AG10803 (cell line): ENCODE measurements at places on chromosomes 5 and 9.

DNA sequence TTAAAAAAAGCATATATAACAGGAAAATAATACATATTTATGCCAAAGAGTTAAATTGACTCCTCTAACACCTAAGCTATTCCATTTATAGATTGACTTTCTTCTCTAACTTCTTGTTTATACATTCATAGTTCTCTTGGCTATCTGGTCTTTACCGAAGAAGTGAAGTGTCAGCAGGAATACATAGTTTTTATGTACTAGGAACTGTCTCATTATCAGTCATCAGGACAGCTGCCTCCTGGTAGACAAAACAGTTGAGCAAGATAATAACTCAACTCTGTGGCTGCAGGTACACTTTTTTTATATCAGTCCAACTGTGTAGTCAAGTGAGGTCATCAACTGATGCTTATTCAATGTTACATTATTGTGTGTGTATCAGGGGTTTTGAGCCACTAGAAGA is 1436.0 kb upstream of the NUDT12 start:
- no peak for DNase-seq

GRCh38 chr5:120365656-120366446 is 98.2 kb upstream of the PRR16 start:
- DNase-seq, result no peak

- DNase-seq, result no peak
Measured at GRCh38 chr5:83407931-83408330, 63.6 kb upstream of the VCAN start.

GRCh38 chr5:151095341-151096000 is 14.6 kb upstream of the TNIP1 start:
- DNase-seq, result peak; percentile 51

GRCh38 chr5:126811515-126812198 is 34.7 kb downstream of the LMNB1 start:
- peak; percentile 31 for DNase-seq

DNA sequence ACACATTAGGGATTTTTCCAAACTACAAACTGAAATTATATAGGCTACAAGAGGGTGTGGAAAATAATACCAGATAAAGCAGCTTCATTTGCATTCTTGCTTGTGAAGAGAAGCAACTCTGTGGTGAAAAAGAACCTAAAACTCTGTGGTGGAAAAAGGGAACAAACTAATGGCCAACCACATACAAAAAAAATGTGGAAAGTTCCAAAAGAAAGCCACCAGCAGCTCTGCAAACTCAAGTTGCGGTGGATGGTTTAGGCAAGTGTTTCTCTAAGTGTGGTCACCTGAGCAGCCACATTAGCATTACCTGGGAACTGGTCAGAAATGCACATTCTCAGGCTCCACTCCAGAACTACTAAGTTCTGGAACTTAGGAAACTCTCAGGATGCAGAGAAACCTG is 586.4 kb downstream of the ACTL7B start:
- DNase-seq, result no peak

GRCh38 chr9:98994172-98995058 is 50.7 kb downstream of the COL15A1 start:
- DNase-seq, result peak; percentile 42

- DNase-seq, result peak; percentile 91
Measured at GRCh38 chr9:15086778-15087324, 176.6 kb upstream of the FREM1 start.

- no peak for DNase-seq
Measured at GRCh38 chr9:125095821-125096443, 47.4 kb downstream of the SCAI start.

DNA sequence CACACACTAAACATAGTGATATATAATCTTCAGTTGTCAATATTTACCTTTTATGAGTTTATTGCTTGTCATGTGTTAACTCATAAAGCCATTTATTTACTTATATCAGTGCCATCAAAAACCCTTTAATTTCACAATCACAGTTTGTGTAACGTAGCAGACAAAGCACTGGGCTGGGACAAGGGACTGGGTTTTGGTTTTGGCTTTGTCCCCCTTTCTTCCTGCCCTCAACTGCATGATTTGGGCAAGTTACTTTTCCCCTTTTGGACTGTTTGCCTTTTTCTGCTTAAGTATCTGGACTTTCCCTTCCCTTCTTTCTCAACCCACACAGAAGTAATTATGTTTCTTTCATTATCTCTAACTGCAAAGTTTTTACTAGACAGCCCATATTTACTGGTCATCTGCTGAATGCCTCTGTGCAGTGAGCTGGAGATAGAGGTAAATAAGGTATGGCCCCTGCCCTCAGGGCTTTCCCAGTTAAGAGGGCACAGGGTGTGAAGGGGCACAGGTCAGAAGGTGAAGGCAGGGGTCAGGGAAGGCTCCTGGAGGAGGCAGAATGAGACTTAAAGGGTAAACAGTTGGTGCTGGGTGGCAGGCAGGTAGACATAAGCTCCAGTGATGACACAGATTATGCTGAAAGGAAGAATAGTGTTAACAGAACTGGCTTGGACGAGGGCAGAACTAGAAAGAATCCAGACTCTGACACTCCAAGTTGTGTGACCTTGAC is 14.8 kb upstream of the NR3C1 start:
- DNase-seq, result no peak

DNA sequence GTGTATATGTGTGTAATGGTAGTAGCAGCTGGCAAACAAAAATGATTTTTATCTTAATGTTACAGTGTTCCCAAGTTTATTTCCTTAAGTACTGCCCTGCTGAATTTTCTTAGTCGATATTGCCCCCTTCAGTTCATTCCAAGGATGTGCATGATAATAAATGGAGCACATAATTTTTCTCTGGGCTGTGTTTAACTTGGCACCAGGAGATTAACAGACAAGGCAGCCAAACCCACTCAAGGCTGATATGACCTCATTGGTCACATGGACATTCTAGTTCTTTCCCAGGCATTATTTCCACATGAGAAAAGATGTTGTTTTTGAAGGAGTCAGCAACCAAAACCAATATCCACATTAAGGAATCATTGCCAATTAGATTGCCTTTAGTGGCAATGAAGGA is 61.8 kb downstream of the COX7C start:
- DNase-seq, result peak; percentile 67

GRCh38 chr9:5549658-5550650 is 39.6 kb downstream of the PDCD1LG2 start:
- DNase-seq, result peak; percentile 59

GRCh38 chr9:33164138-33164809 is 2.9 kb downstream of the B4GALT1 start:
- DNase-seq, result no peak

DNA sequence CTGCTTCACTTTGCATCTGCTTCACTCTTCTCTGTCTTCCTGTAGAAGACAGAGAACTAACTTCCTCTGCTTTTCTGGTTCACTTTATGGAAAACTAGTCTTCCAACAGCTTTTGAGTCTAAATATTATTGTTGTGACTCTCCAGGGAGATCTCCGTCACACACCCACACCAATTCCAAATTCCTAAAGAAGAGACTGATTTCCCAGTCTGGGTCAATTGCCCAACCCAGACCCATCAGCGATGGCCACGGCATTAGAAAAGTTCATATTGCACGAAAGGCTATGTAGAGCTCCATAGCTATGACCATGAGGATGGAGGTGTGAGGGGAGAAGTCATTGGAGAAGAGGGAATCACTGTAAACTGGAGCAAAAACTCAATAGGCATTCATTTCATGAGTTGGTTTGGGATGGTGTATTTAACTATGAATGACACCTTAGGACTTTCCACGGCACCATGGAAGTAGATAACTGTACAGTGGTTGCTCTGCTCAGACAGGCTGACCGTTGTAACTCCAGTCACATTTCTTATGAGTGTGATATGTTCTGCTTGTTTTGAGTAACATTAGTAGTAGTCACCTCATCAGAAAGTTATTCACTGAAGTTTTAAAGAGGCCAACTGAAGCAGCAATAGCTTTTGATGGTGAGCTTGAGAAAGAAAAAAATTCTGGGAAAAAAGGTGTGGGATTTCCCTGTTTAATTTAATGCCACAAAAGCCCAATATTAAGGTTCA is 78.1 kb upstream of the MAMDC2 start:
- no peak for DNase-seq

DNA sequence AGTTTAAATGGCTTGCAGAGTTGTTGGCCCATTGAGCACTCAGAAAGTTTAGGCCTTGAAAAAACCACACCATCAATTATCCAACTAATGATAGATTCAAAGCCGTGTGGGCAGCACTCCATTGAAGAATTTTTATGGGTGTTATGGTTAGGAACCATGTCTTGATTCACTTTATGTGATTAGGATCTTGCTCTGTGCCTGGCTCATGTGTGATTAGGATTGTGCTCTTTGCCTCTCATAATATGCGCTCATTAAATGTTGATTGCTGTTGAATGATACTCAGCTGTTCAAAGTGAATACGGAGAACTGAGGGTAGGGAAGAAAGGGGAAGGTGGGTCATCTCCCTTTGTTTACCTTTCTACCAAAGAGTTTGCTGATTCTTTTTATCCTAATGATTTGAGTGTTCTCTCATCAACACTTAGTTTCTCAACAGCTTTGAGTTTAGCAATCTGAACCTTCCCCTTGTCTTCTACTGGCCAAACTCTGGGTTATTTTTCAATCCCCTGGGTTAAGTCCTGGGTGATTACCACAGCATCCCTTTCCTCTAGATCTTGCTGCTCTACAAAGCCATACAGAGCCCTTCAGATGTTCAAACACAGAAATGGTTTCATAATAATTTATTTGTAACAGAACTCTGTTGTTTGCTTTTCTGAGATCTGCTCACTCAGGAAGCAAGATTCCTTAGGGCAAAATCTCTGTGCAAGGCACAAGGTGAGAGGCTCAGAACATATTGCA is 668.8 kb upstream of the RGMB start:
- DNase-seq, result no peak

DNA sequence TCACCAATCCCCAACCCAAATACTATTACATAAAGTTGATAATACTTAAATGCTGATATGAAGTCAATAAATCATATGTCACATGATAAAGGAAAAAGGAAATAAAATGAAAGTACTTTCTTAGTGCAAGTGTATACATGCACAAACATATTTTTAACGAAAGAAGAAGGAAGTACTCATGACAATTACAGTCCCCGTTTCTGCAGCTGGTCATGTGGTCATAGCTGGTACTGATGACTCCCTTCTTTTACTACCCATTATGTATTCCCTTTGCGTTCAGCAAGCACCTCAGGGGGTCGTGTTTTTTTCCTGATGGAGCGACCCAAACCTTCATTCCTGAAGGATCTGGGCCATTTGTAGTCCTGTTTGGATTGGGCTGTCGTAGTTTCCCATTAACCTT is 27.3 kb downstream of the CENPP start:
- DNase-seq, result no peak

- DNase-seq, result no peak
Measured at GRCh38 chr9:87776481-87777379, 50.8 kb downstream of the CTSL start.

DNA sequence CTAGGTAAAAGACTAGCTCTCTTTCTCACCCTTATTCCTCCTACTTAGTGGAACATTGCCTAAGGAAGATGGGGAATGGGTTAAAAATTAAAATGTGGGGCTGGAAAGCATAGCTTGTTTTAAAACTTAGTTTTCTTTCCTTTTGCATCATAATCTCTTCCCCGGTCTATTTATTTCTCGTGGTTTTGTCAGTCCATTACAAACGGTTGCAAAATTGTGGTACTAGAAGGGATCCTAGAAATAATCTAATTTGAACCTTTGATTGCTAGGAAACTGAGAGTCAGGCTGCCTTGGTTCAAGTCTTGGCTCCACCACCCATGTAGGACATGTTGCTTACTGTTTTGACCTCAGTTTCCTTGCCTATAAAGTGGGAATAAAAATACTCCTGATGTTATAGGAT is 1.3 kb downstream of the IL31RA start:
- peak; percentile 5 for DNase-seq

- DNase-seq, result no peak
Measured at GRCh38 chr5:126056352-126056751, 366.9 kb upstream of the GRAMD2B start.

GRCh38 chr9:123027517-123027916 is 6.0 kb upstream of the GPR21 start:
- no peak for DNase-seq

- DNase-seq, result no peak
Measured at GRCh38 chr9:133116346-133117231, 4.5 kb downstream of the RALGDS start.

DNA sequence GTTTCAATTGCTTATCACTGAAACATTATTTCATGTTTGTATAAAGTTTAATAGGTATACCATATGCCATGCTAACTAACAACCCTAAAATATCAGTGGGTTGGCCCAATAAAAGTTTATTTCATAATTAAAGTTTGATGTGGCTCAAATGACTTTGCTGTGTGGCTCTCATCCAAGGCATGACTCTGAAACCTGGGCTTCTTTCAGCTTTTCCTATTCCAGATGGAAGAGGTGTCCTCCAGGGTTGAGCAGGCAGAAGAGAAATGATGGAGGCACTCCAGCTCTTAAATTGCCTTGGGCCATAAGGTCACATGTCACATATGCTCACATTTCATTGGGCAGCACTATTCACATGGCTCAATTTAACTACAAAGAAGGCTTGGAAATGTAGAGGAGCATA is 101.9 kb downstream of the MACIR start:
- no peak for DNase-seq

- no peak for DNase-seq
Measured at GRCh38 chr9:6051511-6051950, 36.1 kb upstream of the RANBP6 start.

DNA sequence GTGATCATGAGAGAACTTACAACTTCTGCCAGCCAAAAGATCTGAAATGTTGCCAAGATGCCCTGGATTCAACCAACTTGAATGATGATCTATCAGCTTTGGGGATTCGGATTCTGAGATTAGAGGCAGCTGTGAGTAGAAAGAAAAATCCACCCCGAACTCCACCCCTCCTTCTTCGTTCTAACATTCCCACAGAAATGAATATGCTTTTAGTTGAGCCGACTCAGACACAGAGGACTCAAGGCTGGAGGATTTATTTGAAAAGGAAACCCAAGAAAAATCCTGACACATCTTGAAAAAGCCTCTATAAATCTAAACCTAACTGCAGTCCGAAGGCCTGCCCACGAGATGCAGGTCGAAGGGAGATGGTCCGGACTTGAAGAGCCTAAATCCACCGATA is 275.0 kb downstream of the GAS1 start:
- DNase-seq, result peak; percentile 49

- no peak for DNase-seq
Measured at GRCh38 chr9:133256686-133257091, 18.3 kb downstream of the ABO start.

DNA sequence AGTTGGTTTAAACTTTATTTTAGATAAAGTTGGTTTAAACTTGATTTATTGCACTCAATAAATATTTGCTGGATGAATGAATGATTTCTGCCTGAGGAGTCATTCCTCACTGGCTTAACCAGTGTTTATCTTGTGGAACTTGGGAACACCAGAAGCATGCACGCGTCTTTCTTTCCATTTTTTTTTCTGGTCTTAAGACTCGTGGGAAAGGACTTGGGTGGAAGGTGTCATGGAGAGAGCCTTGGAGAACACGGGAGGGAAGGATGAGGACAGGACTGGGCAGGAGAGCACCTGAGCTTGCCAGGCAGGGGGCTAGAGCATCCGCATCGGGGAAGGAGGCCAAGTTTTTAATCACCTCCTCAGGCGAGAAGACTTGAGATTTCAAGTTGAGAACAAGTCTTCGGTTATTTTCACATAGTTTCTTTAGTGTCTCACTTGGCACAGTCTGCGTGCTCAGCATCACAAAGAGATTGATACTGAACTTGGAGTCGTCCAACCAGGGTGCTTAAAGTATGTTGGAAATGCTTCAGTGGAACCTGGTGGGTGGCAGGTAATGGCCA is 144.2 kb downstream of the PDZD2 start:
- no peak for DNase-seq

GRCh38 chr9:100084734-100085133 is 14.1 kb downstream of the ERP44 start:
- DNase-seq, result no peak
